ENCODE measurements at places on chromosomes 11 and 22.

DNA sequence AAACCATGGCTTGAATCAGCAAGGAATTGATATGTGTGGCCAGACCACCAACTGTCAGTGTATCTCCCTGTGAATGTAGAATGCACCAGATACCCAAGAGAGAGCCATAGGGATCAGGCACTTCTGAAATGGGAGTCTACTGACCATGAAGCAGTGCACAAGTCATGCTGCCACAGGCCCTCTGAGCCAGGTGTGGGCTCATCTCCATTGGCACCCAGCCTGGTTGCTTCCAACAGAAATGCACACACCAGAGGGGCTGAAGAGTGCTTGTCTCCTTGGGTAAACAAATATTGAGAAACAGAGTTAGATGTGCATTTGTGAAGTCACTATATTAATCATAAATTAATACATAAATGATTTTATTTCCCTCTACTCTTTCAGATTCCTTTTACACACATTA lies 28.4 kb upstream of the PANX1 start:
- DNase-seq: no peak

DNA sequence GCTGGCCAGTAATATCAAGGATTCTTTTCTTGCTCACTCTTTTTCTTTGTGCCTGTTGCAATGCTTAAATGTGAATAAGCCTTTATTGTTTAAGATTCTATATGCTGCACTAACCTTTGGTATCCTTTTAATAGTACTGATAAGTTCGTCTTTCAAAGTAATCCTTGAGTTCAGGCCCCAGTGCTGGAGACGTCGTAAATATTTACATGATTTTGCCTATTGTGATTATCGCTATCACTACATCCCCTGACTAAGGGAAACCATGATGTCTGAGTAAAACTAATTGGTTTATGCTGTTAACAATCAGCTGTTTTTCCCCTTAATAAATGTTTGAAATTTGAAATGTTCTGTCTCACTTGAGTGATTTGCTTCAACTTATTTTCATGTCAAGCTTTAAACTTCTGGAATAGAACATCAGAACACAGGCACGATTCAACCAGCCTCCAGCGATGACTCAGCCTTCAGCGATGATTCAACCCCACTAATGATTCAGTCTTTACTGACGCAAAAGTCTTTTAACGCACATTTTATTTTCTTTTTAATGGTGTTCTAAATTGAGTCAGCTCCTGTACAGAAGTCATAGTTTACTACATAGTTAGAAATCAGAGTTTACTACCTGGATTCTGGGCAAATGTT lies 3.9 kb downstream of the HTATIP2 start:
- DNase-seq: peak; percentile 69

DNA sequence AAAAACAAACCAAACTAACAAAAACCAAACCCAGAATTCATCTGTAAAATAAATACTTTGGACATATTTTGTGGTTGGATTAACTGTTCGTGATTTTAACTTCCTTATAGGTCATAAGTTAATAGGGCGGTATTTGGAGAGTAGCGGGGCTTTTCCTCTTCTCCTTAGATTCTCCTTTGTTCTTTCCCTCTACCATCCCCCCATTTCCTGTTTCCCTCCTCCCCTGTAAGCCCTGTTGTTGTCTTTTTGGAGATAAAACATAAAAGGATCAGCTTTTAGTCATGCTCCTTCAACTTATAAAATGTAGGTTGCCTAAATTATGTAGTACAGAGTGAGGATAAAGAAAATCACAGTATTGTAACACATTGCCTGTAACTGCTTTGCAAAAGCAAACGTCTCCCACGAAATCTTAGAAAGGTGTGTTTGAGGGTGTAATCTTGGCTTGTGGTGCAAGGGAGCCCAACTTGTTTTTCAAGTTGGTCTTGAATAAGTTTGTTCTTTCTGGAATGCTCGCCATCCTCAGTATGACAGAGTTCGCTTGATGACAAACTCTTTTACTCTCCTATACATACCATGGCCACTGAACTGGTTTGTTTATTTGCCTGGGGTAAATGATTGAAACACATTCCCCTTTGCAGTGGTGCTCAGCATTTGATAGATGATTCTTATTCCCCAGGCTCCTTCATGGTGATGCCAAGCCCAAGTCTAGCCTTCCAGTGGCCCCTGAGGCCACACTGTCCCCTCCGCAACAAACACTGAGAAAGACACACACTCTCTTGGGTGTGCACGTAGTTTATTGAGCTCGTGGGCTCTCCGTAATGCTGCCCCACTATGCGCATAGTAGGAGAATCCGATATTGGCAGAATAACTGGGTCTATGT lies 49.4 kb downstream of the TEAD1 start:
- no peak for DNase-seq

DNA sequence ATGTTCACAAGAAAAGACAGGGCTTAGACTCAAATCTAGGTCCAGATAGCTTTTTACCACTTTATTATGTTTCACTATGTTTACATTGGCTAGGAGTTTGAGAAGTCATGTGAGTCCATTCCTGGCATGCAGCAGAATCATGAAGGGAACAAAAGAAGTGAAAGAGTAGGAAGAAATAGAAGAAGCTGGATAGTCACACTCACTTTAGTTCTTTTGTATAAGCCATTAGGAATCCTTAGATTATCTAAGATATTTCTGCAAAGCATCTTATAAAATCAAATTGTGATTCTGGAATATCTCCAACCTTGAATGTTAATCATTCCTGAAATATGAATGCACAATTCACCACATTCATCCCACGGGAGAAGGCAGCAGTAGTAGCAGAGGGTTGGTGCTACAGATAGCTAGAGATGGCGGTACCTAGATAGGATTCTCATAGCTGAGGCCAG lies 31.9 kb downstream of the MAML2 start:
- no peak for DNase-seq

- DNase-seq: peak; percentile 54
Measured at GRCh38 chr11:34926101-34926830, 9.8 kb downstream of the PDHX start.

DNA sequence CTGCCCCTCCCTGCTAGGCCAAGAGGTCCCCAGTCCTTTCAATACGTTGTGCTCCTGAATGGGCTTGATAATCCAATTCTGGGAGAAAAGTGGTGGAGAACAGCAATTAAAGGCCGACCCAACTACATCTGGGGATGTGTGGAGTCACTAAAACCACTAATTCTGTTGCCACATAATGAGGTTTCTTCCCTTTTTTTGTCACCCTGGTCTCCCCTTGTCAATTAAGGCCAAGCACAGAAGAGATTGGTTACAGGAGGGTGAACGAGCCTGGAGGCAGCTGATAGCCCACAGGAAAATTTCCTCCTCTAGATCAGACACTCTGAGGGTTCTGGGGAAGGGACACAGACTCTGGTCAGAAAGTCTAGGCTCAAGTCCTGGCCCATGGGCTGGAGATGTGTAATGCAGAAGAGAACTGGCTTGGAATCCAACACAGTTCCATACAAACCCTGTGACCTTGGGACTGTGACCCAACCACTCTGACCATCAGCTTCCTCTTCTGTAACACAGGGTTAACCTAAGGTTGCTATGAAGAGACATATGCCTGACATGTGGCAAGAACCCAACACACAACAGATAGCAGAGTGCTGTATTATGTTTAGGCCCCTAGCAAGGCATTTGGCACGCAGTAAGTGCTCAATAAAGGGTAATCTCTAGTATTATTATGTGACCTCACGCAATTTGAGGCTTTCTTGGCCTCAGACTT lies 146.4 kb downstream of the CHST1 start:
- DNase-seq: no peak

DNA sequence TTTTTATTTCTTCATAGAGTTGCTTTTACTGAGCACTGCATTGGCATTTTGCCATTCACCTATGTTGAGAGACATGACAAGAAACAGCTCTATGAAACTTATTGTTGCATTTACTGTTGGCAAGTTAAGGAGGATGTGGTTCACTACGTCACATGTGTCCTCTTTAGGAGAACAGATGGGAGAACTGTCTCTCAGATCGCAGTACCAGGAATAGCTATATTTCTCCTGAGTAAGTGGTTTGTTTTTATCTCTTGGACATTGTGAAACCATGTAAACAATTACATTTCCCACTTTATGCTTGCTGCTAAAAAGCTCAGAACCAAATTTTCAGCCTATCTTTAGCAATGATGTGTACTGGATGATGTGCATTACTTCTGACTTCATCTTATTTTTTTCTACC lies 34.8 kb upstream of the PSMA1 start:
- no peak for DNase-seq

- peak; percentile 27 for DNase-seq
Measured at GRCh38 chr22:23837911-23838680, 710 bp downstream of the DERL3 start.

DNA sequence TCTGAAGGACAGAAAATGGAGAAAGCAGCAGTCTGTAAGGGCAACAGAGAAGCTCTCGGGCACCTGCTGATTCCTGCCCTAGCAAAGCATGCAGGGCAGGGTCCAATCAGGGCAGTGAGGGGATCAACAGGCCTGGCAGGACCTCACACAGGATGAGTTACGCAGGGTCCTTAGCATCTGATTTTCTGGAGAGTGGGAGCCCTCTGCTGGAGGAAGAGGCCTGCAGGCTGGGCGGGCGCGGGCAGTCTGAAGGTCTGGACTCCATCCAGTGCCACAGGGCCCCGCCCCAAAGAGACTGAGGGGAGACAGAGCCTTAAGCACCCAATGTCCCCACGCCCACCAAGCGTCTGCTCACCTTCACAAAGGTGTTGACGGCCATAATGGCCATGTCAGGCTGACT lies 28.9 kb downstream of the AP1B1 start:
- peak; percentile 16 for DNase-seq

DNA sequence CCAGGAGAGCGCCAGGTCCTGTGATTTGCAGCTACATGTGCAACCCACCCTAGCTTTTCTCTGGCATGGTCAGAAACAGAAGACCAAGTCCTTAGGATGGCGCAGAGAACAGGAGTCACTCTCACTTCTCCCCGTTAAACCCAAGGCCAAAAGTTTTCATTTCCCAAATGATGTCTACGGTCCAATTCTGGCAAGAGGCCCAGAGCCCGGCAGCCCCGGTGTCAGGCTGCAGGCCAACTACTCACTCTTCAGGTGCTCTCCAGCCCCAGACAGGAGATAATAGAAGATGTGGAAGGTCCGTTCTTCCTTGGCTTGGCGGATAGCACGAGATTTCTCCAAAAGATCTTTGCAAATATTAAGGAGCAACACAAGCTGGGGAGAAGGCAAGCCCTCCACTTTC lies 67.2 kb downstream of the MYH9 start:
- DNase-seq: no peak

DNA sequence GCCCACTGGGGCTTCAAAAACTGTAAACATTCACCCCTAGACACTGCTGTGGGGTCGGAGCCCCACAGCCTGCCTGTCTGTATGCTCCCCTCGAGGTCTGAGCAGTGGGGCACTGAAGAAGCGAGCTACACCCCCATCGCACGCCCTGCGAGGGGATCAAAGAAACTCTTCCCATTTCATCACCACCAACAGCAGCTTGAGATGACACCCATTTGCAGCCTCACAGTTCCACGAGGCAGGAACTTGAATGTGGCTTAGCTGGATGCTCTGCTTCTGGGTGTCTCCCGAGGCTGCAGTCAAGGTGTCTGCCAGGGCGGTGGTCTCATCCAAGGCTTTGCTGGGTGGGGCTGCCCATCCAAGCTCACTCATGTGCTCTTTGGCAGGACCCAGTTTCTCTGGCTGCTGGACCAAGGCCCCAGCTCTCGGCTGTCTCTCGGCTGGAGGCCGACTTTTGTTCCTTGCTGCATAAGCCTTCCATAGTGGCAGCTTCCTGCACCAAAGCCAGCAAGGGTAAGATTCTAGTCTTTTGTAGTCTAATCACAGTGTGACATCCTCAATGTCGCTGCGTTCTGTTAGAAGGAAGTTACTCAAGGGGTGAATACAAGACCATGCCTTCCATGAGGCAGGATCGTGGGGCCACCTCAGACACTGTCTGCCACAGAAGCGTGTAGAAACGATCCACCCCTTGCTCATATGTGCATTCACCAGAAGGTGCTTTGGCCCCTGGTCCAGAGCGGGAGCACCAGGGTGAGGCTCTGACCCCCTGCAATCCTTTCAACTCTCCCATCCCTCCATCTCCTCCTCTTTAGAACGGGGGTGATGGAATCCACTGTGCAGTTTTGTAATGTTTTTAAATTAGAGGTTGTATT lies 46.2 kb upstream of the SEPTIN5 start:
- DNase-seq: peak; percentile 46

GRCh38 chr11:124916370-124916710 lies 2.7 kb upstream of the HEPN1 start:
- DNase-seq: no peak

DNA sequence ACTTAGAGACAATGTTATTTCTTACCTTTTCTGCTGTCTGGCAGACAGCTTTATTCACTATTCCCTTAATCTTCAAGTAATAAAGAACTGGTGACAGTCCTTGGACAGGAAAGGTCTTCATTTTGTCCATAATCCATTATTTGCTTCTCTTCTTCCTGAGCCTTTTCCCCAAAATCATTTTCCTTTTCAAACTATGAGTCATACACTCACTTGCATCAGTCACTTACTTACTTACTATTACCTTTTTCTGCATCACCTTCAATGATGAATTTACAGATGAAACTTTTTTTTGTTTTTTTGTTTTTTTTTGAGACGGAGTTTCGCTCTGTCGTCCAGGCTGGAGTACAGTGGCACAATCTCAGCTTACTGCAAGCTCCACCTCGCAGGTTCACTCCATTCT lies 9.5 kb downstream of the METTL15 start:
- DNase-seq: no peak

- peak; percentile 4 for DNase-seq
Measured at GRCh38 chr11:61972672-61973475, 5.4 kb upstream of the FTH1 start.

DNA sequence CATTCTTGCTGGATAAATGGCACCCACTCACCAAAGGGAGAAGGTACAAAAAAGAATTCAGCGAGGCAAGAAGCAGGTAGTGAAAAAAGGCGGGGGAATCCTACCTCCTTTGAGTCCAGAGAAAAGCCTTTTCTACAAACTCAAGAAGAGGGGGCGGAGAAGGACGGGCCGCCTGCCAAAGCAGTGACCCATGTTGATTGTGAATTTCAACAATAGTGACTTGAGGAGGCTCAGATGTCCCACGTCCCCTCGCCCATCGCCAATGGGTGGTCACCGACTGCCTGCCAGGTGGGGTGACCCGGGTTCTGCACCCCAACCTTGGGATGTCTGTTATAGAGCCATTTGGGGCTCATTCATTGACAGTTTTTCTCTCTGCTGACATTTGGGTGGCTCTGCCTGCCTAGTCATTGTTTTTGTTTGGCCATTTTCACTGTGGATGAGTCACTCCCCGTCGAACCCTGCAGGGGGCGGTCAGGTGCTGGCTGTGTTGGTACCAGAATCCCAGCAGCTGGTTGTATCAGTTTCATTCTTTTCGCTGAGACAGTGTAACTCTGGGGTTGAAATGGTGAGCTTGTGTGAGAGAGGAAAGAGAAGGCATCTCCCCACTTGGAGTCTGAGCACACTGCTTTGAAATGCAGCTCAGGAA lies 163.4 kb upstream of the NCAM1 start:
- DNase-seq: peak; percentile 65

- DNase-seq: peak; percentile 8
Measured at GRCh38 chr11:130313383-130314183, 1.1 kb downstream of the ZBTB44 start.

All from K562 (cell line).